Stimulated activated CD4-positive, alpha-beta T cell treated with anti-CD3 and anti-CD28 coated beads, Interleukin-4, amount 100 ng/mL, for 24 hours (primary cell): ENCODE measurements at places on chromosomes 3 and 15.

DNA sequence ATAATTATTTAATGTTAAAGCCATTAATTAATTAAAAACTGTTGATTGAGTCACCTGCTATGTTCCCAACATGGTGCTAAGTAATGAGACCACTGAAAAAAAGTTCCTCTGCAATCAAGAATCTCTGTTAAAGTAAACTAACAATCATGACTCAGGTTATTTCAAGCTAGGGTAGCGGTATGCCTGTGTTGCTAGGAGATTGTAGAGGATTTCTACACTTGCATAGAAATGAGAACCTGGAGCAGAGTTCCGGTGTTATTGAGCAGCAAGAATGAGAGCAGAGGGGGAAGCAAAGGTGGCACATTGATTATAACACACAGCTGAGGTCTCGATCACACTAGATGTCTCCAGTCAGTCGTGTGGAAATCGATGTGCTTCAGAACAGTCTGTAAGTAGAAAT lies 41.4 kb downstream of the C3orf85 start:
- no peak for DNase-seq

DNA sequence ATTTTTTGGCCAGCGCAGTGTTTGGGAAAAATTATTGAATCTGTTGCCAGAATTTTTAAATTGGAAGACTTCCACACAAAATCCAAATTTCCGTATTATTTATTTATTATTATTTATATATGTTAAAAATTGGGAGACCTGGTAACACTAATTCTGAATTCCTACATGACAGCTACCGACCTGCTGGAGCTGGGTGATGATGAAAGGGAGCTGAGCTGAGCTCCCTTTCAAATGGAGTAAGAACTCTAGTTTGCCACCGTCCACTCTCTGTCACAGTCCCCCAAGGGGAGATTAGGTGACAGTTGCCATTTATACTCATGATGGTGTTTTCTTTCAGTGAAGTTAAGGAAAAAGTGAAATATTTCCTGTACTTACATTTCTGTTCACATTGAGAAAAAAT lies 1.4 kb downstream of the CRTC3 start:
- no peak for DNase-seq

DNA sequence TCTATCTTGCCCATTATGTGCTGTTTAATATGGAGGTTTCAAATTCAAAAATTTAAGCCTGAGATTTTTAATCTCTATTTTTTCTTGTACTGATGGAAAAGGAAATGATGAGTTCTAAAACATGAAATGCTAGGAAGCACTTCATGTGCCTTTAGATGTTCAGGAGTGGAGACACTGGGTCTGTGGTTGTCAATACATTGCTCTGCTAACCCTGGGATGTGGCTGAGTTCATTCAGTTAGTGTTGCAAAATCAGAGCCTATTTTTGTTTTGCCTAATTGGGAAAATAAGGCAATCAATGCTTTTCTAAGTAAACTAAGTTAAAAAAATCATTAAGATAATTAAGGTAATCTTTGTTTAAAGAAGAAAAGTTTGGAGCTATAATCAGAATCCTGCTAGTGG lies 83.1 kb downstream of the DIPK2A start:
- no peak for DNase-seq

- no peak for DNase-seq
Measured at GRCh38 chr3:60217156-60217911, 1033.9 kb downstream of the FHIT start.

DNA sequence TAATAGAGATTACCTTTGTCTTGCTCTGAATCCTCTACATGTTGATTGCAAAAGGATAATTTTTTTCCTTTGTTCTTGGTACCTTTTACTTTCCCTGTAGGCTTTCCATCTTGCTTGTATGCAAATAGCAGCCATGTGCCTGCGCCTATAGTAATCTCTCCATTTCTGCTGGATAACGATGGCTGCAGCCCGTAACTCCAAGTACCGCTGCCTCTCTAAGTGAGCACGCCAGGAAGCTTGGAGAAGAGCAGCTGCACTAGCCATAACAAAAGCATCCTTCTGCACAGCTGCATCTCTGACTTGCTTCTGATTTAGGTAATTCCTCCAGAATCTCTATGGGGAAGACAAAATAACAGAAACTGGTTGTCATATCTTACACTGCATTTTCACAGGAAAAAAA lies 89.3 kb downstream of the NR2E3 start:
- DNase-seq: no peak

GRCh38 chr15:85532689-85533088 lies 152.3 kb downstream of the AKAP13 start:
- no peak for DNase-seq

DNA sequence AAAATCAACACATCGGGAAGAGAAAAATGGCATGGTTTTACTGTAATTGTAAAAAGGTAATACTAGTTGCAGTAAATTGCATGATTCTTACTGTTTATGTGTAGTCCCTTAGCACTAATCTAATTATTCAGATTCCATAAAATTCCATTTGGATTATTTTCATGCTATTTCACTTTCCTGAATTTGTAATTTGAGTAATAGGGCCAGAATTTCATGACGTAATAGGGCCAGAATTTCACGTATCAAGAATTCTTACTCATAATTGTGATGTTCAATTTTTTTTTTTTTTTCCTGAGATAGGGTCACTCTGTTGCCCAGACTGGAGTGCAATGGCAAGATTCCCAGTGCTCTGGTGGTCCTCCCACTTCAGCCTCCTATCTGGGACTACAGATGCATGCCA lies 2.9 kb upstream of the U2SURP start:
- DNase-seq: no peak

GRCh38 chr15:41860049-41860828 lies 21.6 kb downstream of the PLA2G4B start:
- DNase-seq: no peak
